ENCODE measurements at places on chromosomes 7 and 10. TPM values are rescaled to one million over a fixed set of nuclear protein-coding genes. Genes with fewer than 3 reads are reported as not detected.

The CTNNA3 gene
- total RNA-seq: not detected

The MSMB gene
- total RNA-seq: not detected

The TRPV5 gene
- total RNA-seq: not detected

The GCK gene
- not detected for total RNA-seq

The STEAP2 gene
- 9.8 TPM for total RNA-seq

The TSPAN12 gene
- 1.8 TPM for total RNA-seq

The JCAD gene
- 47.0 TPM for total RNA-seq

The SEMA4G gene
- total RNA-seq: under 0.01 TPM

The TPST1 gene
- 137 TPM for total RNA-seq

The BMPER gene
- 9.7 TPM for total RNA-seq

The GAD2 gene
- not detected for total RNA-seq

The ZNF511 gene
- 20.9 TPM for total RNA-seq

The CDC14C gene
- 0.29 TPM for total RNA-seq

The CCDC172 gene
- total RNA-seq: not detected

The NUTM2D gene
- total RNA-seq: 1.5 TPM

The CTTNBP2 gene
- 2.9 TPM for total RNA-seq

The SRRM3 gene
- total RNA-seq: 0.36 TPM

The PDGFA gene
- total RNA-seq: 35.9 TPM

The AS3MT gene
- total RNA-seq: 6.2 TPM

The SIRT1 gene
- total RNA-seq: 19.9 TPM

The ADCY1 gene
- total RNA-seq: 0.59 TPM

The TMEM139 gene
- total RNA-seq: not detected

The ECHDC3 gene
- 0.36 TPM for total RNA-seq

The ADCYAP1R1 gene
- total RNA-seq: not detected

The SPDYE3 gene
- under 0.01 TPM for total RNA-seq

The CNOT4 gene
- 14.1 TPM for total RNA-seq

The HHEX gene
- total RNA-seq: 0.36 TPM

The VAX1 gene
- not detected for total RNA-seq

The DKK1 gene
- total RNA-seq: 66.2 TPM

The ADAM12 gene
- total RNA-seq: 361 TPM

The TMEM243 gene
- 31.2 TPM for total RNA-seq

The MBL2 gene
- total RNA-seq: under 0.01 TPM

The AOC1 gene
- total RNA-seq: not detected

The SUFU gene
- total RNA-seq: 3.6 TPM

The SPDYE6 gene
- total RNA-seq: not detected

The CPED1 gene
- total RNA-seq: 37.4 TPM

The MYOF gene
- 352 TPM for total RNA-seq

The AGR3 gene
- not detected for total RNA-seq

All from osteoblast (primary cell).